Vein endothelial cell (primary cell): ENCODE measurements at places on chromosomes 2 and 18. TPM values are rescaled to one million over a fixed set of nuclear protein-coding genes. Genes with fewer than 3 reads are reported as not detected.

DSG2 gene
- total RNA-seq = 0.19 TPM in 1 of 2 replicates, not detected in the other

RPRM gene
- not detected in 2 replicates for total RNA-seq

UGT1A8 gene
- not detected in 2 replicates for total RNA-seq

ANKRD29 gene
- total RNA-seq = 4.6 and 5.2 TPM in 2 replicates
